CD4-positive, alpha-beta T cell treated with Interleukin-4 for 4 hours (primary cell): ENCODE measurements at places on chromosomes 7 and 10.

DNA sequence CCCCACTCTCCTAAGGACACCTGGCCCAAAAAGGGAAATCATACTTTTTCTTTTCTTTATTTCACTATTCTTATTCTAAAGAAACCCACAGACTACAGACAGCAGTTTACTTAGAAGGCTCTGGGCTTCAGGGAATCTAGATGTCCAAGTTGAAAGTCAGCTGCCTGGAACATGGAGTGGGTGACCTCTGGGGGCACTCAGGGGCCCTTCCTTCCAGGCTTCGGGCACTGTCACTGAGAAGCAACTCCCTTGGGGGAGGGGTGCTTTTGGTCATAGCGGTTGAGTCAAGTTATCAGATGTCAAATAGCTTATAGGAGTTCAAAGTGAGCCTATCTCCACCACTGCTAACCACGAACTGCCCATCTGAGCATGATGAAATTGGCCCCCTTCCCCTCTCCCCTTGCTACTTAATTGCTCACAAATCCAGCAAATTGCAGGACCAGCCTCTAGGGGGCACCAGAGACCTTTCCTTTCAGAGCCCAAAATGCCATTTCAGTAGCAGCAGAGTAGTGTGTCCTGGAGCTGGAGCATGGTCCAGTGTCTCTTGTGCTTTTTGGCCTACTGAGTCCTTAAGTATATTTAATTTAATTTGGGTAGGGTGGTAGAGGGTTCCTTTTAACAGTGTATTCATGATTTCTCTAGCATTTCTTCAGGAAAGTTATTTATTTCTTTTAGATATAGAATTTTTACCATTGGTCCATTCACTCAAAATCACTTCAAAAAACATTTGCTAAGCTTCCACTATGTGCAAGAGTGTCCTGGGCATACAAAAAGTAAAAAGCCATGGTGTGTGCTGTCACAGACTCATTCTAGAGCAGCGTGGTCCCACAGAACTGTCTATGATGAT is 463.8 kb downstream of the KCNMA1 start:
- peak; percentile 58 for DNase-seq

GRCh38 chr7:66741710-66742049 is 1.1 kb downstream of the RABGEF1 start:
- DNase-seq = no peak

GRCh38 chr10:1408651-1409367 is 328.5 kb downstream of the ADARB2 start:
- no peak for DNase-seq

DNA sequence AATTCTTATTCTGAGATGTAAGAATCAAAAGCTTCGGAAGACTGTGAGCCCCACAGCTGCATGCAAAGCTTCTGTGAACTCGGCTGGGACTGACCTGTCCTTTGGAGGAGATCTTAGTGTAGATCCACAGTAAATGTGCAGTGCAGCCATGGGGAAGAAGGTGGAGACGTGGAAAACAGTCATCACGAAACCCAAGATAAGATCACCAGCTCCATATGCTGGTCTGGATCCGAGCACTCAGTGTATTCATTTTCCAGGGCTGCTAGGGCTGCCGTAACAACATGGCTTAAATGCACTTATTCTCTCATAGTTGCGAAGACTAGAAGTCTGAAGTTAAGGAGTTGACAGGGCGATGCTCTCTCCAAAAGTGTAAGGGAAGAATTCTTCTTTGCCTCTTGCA is 143.0 kb upstream of the TCF7L2 start:
- DNase-seq = no peak

DNA sequence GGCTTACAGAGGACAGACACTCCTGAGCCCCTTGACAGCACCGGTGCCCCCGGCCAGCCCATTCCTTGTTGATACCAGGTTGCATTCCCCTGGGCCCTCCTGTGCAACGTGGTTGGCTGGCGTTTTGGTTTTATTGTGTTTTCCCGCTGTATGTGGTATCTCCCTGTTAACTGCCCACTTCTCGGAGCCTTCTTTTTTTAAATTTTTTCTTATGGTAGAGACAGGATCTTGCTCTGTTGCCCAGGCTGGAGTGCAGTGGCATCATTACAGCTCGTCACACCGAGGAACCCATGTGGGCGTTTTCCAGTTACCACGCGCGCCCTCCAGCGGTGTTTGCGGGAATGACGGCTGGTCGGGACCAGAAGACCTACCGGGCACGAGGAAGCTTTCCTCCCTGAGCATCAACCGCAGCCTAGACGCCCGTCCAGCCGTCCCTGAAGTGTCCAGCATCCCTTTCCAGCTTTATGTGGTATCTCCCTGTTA is 16.9 kb upstream of the ZFAND2A start:
- peak; percentile 66 for DNase-seq

DNA sequence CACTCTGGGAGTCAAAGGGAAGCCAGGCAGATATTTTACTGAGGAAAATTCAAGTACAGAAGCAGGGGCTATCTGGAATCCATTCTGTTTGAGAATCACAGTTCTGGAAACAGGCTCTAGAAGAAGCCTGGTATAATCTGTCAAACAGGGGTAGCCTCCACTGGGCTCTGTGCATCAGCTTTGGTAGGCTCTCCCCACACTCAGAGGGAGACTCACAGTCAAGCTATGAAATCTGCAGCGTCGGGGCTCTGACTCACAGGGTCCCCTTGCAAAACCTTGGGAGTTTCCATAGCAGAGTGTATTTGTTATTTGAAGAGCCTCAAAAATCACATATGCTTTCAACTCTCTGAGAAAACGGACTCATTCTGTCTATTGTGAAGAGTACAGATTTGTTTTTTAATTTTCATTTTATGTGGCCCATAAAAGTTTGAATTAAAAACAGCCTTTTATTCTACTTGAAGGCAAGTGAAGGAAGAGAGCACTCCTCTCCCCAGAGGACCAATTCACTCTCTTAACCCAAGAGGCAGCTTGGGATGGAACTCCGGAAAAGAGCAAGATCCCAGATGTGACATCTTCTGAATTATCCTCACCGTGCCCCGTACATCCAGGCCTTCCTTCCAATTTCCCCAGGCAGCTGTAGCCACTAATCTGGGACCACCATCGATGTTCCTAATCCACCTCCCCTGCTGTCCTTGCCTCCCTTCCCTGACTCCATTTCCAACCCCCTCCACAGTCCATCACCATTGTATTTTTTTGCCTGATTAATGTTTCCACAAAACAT is 590.9 kb upstream of the MGMT start:
- no peak for DNase-seq

GRCh38 chr7:158021836-158022235 is 565.8 kb downstream of the PTPRN2 start:
- DNase-seq = no peak
